Substantia nigra (tissue), 51 donors: ENCODE measurements at places on chromosomes 16 and 17.

GRCh38 chr16:2977440-2977839 is 2.8 kb downstream of the PKMYT1 start:
- no peak for DNase-seq

DNA sequence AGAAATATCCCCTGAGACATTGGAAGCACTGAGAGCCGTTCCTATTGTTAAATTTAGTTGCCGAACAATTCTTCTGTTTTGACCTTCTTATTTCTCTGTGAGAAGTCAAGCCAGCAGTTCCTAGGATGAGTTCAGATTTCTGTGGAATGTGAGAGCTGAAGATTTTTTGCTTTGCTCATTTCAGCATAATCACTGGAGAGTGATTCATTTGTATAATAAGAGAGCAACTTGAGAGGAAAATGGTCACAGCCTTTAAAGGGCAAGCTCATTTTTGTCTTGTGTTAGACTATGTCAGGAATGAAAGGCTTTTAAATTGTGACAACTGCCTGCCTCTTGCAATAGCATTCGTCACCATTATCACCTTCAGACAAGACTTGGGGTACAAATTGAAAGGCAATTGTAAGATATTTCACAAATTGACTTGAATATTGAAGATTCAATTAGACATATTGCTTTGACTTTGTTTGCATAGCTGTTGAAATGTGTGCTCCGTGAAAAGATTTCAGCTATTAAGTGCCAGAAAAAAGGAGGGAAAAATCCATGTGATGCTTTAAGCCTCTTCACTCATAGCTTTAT is 900.0 kb upstream of the GOT2 start:
- DNase-seq: no peak

GRCh38 chr16:31273187-31273586 is 13.4 kb downstream of the ITGAM start:
- DNase-seq: no peak

GRCh38 chr16:77414752-77415231 is 20.0 kb downstream of the ADAMTS18 start:
- no peak for DNase-seq

GRCh38 chr16:17404941-17405689 is 65.6 kb downstream of the XYLT1 start:
- DNase-seq: peak; percentile 95

DNA sequence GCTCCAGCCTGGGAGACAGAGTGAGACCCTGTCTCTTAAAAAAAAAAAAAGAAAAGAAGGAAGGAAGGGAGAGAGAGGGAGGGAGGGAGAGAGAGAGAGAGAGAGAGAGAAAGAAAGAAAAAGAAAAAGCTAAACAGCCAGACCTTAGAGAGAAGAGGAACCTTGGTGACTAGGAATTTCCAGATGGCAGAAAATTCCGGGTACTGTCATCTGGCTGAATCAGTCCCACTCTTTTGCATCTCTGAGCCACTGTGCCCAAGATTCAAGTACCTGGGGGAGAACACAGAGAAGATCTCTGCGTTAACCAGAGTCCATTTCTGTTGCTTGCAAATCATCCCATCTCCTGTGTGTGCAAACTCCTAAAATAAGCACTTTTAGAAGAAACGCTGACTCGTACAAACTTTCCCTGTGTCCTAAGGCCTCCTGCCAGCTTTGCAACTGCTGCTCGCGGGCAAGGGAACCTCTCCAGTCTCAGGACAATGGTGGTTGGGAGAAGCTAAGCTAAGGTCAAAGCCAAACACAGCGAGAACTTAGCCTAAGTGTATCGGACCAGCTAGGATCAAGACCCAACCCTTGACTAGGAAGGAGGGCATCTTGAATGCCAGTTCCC is 18.0 kb downstream of the BMERB1 start:
- DNase-seq: no peak

- no peak for DNase-seq
Measured at GRCh38 chr16:1561266-1561665, 27.8 kb downstream of the TMEM204 start.

GRCh38 chr16:8818504-8819270 is 21.0 kb downstream of the PMM2 start:
- no peak for DNase-seq

GRCh38 chr17:79183293-79184158 is 108.9 kb downstream of the ENGASE start:
- no peak for DNase-seq

DNA sequence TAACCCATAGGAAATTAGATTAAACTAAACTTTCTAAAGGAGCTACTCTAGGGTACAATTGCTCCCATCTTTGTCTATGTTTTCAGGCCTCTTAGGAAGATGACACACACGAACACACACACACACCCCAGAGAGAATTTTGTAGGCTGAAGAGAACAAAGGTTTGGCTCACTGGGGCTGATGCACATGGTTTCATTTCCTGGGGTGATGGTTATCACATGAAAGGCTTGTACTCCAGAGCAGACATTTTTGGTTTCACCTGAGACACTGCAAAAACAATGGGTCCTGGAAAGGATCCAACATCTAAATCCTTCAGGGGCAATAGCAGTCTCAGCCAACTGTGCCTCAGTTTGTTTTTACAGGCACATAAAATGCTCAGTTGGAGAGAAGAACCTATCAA is 62.8 kb downstream of the GRB7 start:
- DNase-seq: no peak

DNA sequence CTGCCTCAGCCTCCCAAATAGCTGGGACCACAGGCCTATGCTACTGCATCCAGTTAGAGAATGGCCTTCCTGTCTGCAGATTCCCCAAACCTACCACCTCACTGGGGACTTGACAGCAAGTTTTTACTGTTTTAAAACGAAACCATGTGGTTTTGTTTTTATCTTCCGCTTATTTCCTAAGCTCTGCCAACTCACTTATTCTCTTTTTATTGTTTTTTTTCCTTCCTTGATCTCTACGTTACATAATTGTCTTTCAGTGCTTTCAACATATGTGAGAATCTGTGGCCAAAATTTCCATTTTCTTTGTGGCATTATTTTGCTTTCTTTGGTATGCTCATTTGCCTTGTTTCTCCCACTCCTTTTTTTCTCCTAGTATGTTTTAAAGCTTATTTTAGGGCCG is 14.6 kb upstream of the SLC38A7 start:
- DNase-seq: no peak

- no peak for DNase-seq
Measured at GRCh38 chr16:14428043-14428442, 202.0 kb downstream of the PARN start.

DNA sequence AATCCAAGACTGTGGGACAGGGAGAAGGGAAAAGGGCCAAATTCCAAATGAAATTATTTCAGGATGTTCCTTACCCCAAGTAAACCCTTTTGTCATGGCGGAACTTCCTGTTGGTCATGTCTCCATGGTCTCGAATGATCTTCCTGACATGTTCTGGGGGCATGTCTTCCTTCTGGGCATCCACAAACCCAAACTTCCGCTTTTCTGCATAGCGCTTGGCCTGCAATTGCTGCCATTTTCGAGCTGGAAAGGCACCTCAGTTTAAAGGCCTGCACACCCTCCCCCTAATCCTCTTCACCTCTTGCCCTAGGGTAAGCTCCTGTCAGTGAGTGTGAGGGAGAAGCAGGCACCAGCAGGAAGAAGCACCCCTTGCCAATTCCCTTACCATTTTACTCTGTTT is 1.2 kb downstream of the PRPF8 start:
- no peak for DNase-seq

DNA sequence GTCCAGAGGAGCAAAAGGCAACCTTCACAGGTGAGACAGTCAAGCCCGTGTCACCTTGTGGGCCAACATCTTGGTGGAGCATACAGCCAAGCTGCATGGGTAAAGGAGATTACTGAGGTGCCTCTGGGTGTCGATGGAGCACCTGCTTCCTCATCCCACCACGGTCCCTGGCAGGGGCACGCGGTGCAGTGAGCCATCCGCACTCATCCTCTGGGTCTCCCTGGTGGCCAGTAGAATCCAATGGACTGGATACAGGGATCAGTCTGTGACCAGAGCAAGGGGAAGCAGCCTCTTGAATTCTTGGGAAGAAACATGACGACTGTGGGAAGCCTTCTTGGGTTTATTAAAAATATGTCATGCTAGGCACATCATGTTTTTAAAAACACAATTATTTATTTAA is 4.8 kb upstream of the WSCD1 start:
- DNase-seq: no peak

GRCh38 chr17:19021622-19022083 is 17.1 kb upstream of the FAM83G start:
- DNase-seq: no peak

DNA sequence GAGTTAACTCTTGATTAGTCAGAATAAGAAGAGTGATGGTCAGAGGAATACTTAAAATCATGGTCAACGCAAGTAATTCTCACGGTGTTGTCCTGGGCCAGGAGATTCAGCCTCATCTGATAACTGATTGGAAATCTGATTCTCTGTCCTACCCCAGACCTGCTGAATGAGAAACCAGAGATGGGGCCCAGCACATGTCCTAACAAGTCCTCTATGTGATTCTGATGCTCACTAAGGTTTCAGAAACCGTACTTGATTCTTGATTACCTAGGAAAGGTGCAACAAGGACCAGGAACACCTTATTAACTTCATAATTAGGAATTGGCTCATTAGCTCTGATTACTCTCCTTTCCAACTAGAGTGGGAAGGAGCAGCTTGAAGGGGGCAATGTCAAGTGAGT is 44.5 kb downstream of the ANKFY1 start:
- DNase-seq: no peak

- no peak for DNase-seq
Measured at GRCh38 chr16:2072926-2073325, 25.1 kb downstream of the TSC2 start.

- DNase-seq: no peak
Measured at GRCh38 chr16:59701963-59702930, 968.1 kb upstream of the GOT2 start.

DNA sequence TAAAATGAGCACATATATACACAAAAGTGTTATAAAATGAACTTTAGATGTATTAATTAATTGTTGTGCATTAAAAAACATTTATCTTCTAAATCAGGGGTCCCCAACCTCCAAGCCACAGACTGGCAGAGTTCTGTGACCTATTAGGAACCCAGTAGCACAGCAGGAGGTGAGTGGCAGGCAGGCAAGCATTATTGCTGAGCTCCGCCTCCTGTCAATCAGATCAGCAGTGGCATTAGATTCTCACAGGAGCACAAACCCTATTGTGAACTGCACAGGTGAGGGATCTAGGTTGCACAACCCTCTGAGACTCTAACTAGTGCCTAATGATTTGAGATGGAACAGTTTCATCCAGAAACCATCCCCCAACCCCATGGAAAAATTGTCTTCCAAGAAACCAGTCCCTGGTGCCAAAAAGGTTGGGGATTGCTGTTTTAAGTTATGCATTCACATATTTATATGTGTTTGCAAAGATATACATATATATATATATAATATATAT is 583.7 kb downstream of the KCNJ2 start:
- DNase-seq: no peak

DNA sequence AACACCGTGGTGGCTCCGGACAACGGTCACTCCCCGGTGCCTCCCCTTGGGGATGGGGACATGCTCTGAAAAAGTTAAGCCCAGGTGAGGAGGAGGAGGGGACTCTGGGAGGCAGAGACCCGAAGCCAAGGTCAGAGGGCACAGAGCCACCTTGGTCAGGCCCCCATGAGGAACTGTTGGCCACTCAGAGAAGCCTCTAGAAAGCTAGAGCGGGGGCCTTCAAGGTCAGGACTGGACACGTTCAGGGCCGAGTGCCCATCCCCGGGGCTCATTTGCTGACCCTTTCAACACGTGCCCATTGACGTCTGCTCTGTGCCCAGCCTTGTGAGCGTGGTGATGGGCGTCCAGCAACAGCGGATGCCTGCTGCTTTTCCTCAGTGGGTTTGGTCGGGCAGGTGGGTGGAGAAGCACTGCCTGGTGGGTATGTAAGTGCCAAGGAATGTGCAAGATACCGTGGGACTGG is 38.2 kb downstream of the HASPIN start:
- DNase-seq: no peak

- DNase-seq: no peak
Measured at GRCh38 chr17:50558941-50559614, 1.4 kb upstream of the CACNA1G start.

- DNase-seq: peak; percentile 79
Measured at GRCh38 chr17:28744972-28745785, 1.4 kb downstream of the TRAF4 start.

DNA sequence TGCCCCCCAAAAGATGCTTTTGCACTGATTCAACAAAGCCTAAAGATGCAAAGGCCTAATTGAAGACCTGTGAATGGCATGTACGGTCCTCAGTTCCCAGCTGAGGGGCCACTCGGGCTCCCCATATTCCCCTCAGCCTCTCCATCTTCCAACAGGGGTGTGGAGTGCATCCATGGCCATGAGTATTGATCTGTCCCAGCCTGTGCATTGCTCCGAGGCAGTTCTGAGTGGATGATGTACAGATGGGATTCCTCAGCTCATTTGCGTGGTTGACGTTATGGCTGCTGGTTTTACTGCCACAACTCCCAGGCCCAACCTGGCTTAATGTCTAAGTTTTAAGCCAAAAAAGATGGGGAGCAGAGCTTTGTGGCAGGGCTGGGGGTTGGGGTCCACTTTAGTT is 162.7 kb upstream of the ZNF267 start:
- no peak for DNase-seq

DNA sequence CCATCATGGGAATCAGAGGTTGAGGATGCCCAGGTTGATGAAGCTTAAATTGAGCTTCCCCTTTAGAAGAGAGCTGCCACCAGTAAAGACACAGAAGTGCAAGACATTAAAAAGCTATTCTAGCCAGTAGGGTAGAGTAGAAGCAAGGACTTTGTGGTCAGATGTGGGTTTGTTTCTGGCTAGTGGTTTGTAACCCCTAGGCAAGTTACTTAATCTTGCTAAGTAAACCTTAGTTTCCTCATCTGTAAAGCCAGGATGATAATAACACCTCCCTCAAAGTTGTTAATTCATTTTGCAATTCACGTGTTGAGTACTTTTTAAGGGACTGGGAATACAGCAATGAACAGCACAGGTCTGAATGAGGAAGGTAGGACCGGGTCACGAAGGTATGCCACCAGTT is 3.6 kb downstream of the SNTB2 start:
- no peak for DNase-seq

GRCh38 chr17:60086818-60087591 is 8.3 kb upstream of the HEATR6 start:
- DNase-seq: no peak

GRCh38 chr16:31243734-31244670 is 15.8 kb upstream of the ITGAM start:
- no peak for DNase-seq

DNA sequence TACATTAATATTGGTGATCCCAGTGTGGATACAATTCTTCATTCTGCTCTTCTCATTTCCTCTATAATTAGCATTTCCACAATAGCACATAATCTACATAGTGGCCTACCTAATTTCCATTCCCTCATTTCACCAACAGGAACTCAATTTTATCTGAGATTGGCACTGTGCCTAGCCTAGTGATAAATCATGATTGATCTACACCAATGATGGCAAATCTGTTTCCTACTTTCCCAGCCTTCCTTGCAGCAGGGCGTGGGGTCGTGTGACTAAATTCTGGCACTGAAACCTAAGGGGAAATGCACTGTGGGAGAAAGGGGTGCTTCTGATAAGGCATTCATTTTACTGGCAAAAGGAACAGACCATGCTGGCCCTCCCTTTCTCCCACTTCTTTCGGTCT is 66.6 kb upstream of the TOM1L1 start:
- no peak for DNase-seq

- DNase-seq: no peak
Measured at GRCh38 chr17:69501591-69502468, 87.3 kb downstream of the MAP2K6 start.
